NCI-H446 treated with DMSO at 0.1 percent for 48 hours (cell line): ENCODE measurements at places on chromosomes 5 and 9.

GRCh38 chr5:30539004-30539634 lies 654.4 kb upstream of the CDH6 start:
- DNase-seq, result no peak

DNA sequence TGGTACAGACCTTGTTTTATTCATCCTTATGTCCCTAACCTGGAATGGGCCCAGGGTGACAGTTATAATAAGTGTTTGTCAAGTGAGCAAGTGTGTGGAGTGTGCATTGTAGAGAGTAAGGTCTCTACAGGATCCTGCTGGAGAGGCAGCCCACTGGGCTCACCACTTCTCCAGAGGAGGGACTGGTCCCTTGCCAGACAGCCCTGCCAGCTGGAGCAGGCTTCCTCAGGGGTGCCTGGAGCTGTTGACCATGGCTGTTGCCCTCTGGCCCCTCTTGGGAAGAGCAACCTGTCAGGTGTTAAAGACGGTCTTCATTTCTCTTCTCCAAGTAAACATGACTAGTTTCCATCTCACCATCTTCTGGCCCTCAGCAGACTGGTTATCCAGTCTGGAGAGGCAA lies 20.0 kb downstream of the IRF1 start:
- DNase-seq, result no peak

DNA sequence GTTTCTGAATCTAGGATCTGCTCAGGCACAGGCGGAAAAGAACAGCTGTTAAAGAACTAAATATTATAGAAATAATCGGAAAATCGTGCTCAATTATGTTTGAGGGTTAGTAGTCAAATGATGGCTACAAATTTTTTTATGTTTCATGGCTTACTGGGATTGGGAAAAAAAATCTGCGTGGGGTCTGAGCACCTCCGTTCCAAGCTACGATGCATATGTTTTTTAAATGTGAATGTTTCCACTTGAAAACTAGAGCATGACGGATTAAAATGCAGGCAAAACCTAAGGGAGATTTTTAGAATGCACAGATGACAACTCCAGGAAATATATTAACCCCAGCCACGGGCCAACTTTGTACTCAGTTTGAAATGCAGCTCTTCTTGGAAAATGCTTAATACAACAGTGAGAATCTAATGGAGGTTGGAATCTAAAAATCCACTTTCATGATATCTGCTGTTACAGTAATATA lies 5.3 kb downstream of the OTP start:
- no peak for DNase-seq

DNA sequence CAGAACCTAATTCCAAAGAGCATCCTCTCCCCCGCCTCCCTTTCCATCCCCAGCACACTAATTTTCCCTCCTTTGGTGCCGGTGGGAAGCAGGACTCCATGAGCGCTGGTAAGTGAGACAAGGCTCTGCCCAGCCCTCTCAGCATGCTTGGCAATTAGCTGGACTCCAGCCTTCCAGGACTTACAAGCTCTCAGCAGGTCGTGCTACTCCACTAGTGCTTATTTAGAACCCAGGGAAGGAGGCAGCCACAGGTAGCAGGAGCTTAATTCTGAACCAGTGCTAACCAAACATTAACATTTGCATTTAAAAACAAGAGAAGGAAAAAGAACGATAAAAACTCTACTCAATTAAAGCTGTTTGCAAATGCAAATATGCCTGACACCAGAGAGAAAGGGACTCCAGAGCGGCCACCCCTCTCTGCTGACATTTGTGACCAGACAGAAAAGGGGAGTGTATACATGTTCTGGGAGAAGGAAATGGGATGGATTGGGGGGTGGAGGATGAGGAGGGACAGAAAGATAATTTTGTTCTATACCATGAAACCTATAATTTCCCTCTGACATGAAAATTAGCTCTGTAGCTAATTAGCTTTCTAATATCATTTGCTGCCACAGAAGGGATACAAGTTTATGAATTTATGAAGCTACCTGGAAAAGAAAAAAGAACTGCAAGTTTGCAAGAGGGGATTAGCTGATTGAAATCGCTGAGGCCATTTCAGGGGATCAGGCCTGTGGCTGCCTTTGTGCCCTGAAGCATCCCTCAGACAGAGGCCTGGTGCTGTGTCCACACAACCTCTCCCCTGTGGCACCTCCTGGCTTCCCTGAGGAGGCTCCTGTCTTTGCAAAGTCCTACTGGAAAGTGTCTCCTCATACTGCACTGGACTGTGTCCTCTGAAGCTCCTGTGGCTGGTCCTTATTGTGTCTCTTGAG lies 266.3 kb downstream of the SEC61B start:
- DNase-seq, result no peak

DNA sequence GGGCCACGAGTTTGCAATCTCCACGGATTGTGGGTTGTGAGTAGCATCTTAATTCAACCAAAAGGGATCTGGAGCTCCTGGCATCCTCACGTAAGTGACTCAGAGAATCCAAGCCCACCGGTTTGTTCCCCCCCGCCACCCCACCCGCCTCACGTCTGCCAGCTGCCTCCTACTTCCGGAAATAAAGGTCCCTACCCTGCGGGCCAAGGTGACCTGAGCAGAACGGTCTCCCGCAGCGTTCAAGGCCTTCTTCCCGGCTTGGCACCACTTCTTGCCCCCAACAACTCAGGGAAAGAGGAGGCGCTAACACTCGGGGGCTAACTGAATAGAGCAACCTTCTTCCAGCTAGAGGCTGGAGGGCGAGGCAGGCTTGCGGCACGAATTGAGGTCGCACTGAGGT lies 8.8 kb upstream of the GPRIN1 start:
- no peak for DNase-seq

- no peak for DNase-seq
These were observed 46.1 kb upstream of the RIC1 start for GRCh38 chr9:5582835-5583195.

- no peak for DNase-seq
These were observed 400.1 kb downstream of the PTPRD start for GRCh38 chr9:10212702-10213101.

GRCh38 chr9:83959061-83959460 lies 21.0 kb downstream of the HNRNPK start:
- DNase-seq, result no peak

DNA sequence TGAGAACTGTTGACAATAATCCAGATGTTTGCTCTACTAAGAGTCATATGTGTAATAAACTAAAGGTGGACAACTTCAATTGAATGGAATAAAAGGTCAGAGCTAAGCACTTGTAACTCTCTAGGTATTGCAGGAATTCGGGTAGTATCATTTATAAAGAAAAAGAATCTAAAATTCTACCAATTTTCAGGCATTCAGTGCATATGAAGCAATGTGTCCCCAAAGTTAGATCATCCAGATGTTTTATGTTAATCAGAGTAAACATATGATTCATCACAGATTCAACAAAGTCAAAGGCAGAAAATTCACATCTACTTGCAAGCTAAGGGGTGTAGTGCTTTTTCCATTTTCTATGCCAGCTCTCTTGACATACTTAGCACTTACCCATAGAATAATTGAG lies 477.1 kb downstream of the PDE4D start:
- DNase-seq, result no peak

- DNase-seq, result no peak
These were observed 124.3 kb downstream of the GCNT1 start for GRCh38 chr9:76583256-76583655.

DNA sequence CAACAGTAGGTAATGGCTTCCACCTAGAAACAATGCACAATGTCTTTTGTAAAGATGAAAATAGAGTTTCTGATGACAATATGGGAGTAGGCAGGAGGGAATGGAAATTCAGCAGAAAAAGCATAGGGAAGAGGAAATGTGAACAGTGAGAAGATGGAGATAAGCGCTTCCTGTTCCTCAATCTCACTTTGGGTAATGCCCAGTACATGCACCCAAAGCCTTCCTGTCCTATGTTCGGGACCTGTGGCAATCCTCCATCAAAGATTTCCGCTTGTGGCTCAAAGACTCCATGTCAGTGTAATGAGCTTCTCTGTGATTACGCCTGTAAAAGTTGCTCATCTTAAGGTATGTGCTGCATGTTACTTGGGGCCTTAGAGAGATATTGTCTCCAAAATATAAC lies 2.7 kb downstream of the UGT3A1 start:
- no peak for DNase-seq

- no peak for DNase-seq
These were observed 115.2 kb downstream of the CPLANE1 start for GRCh38 chr5:37133939-37134338.

GRCh38 chr9:124512806-124513204 lies 5.6 kb upstream of the NR5A1 start:
- no peak for DNase-seq

GRCh38 chr9:2486988-2487387 lies 134.6 kb upstream of the VLDLR start:
- no peak for DNase-seq

DNA sequence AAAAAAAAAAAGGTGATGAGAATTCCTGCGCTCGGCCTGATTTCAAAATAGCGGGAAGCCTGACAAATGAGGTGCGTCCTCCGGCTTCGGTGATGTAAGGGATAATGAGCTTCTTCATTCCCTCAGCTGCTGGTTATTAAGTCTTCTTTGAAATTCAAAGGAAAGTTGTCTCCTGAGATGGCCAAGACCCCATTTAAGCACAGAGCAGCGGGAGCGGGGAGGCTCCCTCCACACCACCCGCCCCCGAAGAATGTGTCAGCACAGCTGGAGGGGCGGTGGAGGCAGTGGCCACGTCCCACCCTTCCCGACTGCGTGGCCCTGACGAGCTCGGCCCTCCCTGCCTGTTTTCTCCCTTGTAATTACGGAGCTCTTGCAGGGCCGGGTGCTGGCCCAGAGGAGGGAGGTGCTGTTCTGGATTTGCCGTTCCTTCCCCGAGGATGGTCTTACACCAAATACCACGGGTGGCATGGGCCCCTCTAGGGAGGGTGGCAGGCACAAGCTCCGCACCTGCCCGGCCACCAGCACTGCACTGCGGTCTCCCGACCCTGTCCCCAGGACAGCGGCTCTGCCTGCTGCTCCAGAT lies 31.0 kb downstream of the SLC9A3 start:
- no peak for DNase-seq

GRCh38 chr9:135165756-135166519 lies 78.5 kb downstream of the OLFM1 start:
- no peak for DNase-seq

GRCh38 chr9:108178318-108178717 lies 677.5 kb downstream of the ACTL7B start:
- DNase-seq, result no peak

GRCh38 chr9:124356745-124357390 lies 58.4 kb downstream of the PSMB7 start:
- no peak for DNase-seq

GRCh38 chr5:67643536-67643935 lies 446.9 kb upstream of the CD180 start:
- DNase-seq, result no peak

DNA sequence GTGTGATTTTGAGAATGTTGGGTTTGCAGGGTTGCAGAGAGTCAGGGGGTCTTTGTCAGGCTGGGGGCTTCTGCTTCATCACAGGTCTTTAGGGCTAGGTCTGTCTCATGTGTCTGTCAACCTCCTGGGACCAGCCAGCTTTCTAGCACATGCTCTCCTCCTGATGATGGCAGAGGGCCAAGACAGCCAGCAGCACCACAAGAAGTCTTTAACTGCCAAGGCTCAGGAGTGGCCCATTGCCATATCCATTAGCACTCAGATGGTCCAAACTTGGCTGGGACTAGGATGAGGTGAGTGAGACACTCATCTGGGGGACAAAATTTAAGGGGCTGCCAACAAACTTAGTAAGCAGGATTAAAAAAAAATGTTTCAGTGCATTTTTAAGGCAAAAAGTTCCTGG lies 384.2 kb upstream of the CDH10 start:
- DNase-seq, result peak; percentile 96

DNA sequence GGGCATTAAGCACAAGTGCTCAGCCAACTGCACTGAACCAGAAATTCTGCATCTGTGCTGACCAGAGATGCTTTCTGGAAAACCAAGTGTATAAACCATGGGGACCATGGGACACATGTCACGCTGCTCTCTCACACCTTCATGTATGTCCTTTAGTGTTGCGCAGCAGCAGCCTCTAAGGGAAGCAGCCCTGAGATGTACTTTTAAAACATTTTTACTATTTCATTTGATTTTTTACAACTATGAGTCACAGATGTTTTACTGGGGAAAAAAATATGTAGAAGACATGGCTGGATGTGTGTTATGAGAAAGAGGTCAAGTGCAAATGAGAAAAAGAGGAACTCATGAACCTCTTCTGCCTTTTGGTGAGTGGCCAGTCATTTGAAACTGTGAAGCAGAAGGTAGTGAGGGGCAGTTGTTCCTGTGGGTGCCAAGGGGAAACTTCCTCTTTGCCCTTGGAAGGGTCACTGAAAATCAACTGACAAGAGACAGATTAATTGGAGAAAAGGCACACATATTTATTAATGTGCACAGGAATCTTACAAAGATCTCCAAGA lies 31.4 kb upstream of the SYK start:
- DNase-seq, result no peak

DNA sequence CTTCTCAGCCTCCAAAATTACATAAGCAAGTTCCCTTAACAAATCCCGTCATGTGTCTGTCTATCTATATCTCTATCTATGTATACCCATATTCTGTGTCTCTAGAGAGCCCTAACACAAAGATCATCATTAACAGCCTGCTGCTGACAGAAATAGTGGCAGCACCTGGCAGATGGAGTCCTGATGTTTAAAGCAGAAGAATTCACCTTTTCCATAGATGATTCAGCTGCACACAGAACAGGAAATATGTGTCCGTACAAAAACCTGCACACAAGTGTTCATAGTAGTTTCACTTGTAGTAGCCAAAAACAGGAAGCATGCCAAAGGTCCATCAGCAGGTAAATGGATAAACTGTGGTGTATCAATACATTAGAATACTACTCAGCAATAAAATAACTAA lies 45.0 kb upstream of the ACO1 start:
- no peak for DNase-seq

DNA sequence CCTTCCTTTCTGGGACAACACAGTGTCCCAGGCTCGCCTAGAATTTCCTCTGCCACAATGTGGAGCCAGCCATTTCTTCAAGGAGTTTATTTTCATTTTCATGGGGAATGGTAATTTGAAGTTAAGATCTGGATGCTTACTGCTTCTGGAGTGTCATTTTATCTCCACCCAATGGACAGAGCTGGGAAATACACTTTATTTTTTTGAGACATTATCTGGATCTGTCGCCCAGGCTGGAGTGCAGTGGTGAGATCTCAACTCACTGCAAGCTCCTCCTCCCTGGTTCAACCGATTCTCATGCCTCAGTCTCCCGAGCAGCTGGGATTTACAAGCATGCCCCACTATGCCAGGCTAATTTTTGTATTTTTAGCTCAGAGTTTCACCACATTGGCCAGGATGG lies 12.7 kb upstream of the THG1L start:
- peak; percentile 9 for DNase-seq

- DNase-seq, result no peak
These were observed 12.9 kb upstream of the RNF183 start for GRCh38 chr9:113316030-113316429.

GRCh38 chr5:129104915-129105455 lies 10.4 kb downstream of the ISOC1 start:
- DNase-seq, result no peak

- DNase-seq, result no peak
These were observed 2064.1 kb downstream of the MAT2B start for GRCh38 chr5:165569551-165569950.

GRCh38 chr9:91474656-91475055 lies 51.0 kb upstream of the NFIL3 start:
- no peak for DNase-seq

- DNase-seq, result no peak
These were observed 514.7 kb downstream of the DIRAS2 start for GRCh38 chr9:90127923-90128322.

- DNase-seq, result no peak
These were observed 7.9 kb downstream of the MSX2 start for GRCh38 chr5:174732036-174733020.
